ENCODE measurements at places on chromosomes 5 and 9.

GRCh38 chr5:41869151-41869723 is 988 bp downstream of the OXCT1 start:
- peak; percentile 82 for DNase-seq

DNA sequence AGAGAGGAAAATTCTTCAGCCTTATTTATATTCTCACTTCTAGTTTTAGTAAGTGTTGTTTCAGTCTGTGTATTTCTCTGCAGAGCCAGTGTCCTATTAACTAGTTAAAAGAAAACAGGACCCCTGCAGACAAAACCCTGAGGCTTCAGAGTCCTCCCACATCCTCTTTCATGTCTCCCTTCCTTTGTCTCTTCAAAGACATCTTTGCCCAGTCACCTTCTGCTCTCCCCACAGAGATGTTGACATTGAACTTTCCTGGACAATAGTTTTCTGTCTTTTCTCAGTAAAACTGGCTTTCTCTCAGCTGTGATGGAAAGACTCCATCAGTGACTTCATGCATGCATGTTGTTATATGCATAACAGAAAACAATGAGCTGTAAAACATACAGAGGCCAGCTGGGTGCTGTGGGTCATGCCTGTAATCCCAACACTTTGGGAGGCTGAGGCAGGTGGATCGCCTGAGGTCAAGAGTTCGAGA is 20.2 kb downstream of the GRAMD2B start:
- DNase-seq = peak; percentile 87

- DNase-seq = no peak
Observed at GRCh38 chr5:113495422-113495841, 7.2 kb upstream of the MCC start.

- DNase-seq = no peak
Observed at GRCh38 chr5:68533051-68533450, 317.5 kb downstream of the PIK3R1 start.

GRCh38 chr5:67192719-67193438 is 3.7 kb downstream of the CD180 start:
- DNase-seq = peak; percentile 56

Data from muscle of leg (tissue), 16 donors.